ENCODE measurements at places on chromosomes 16 and 17.

GRCh38 chr16:8346294-8346693 lies 244.0 kb downstream of the TMEM114 start:
- peak; percentile 30 for DNase-seq

GRCh38 chr17:15273141-15273793 lies 8.1 kb upstream of the PMP22 start:
- no peak for DNase-seq

- peak; percentile 12 for DNase-seq
Observed at GRCh38 chr16:77723108-77723514, 797 bp downstream of the NUDT7 start.

- DNase-seq = no peak
Observed at GRCh38 chr16:23149993-23150364, 727 bp upstream of the USP31 start.

DNA sequence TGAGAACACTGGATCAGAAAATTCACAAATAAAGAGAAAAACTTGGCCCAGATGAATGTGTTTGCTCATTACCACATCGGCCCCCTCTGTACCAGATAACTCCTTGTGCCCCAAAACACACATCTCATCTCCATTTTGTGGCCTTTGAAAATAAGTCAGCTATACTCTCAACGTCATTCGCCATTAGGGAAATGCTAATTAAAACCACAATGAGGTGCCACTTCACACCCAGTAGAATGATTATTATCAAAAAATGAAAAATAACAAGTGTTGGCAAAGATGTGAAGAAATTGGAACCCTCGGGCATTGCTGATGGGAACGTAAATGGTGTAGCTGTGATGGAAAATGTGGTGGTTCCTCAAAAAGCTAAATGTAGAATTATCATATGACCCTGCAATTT lies 34.6 kb upstream of the AKTIP start:
- DNase-seq = no peak

DNA sequence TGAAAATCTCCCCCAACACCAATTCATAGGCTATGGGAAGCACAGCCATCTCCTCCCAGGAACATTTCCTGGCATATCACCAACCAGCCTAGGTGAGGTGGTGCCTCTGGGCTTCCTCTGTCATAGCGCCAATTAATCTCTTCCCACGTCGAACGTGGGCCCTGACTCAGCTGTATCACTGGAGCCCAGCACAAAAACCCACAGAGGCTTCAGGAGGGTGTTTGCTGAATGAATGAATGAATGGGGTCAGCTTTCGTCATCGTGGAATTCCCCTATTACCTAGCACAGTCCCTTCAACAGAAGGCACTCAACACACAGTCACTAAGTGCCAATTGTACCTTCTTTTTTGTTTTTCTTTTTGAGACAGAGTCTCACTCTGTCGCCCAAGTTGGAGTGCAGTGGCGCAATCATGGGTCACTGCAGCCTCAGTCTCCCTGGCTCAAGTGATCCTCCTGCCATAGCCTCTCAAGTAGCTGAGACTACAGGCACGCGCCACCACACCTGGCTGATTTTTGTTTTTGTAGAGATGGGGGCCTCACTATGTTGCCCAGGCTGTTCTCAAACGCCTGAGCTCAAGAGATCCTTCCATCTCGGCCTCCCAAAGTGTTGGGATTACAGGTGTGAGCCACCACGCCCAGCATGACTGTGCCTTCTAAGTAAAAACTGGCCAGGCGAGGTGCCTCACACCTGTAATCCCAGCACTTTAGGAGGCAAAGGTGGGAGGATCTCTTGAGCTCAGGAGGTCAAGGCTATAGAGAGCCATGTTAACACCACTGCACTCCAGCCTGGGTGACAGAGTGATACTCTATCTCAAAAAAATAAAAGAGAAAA lies 4.1 kb downstream of the ZNF688 start:
- no peak for DNase-seq

GRCh38 chr16:709566-710499 lies 4.2 kb upstream of the FBXL16 start:
- no peak for DNase-seq

GRCh38 chr16:78407191-78407590 lies 307.7 kb downstream of the WWOX start:
- no peak for DNase-seq

DNA sequence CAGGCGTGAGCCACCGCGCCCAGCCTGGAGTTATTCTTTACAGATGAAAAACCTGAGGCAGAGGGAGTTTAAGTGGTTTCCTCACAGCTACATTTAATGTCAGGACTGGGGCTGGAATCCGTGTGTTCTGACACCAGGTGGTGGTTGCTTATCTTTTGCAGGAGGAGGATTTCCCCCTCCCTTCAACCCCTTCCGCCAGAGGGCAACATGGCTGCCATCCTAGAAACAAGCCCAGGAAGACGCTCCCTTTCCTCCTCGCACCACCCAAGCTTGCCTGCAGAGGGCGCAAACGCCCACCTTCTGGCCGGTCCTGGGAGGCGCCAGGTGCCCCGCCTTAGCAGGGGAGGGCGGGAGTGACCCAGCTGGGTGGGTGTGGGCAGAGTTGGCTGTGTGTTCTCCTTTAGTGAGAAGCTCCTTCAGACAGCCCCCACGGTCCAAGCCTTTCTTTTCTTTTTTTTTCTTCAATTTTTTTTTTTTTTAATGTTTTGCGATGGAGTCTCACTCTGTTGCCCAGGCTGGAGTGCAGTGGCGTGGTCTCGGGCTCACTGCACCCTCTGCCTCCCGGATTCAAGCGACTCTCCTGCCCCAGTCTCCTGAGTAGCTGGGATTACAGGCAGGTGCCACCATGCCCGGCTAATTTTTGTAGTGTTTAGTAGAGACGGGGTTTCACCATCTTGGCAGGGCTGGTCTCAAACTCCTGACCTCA lies 9.9 kb upstream of the RAP1GAP2 start:
- peak; percentile 59 for DNase-seq

GRCh38 chr17:17134051-17134956 lies 71.8 kb downstream of the PLD6 start:
- DNase-seq = no peak

DNA sequence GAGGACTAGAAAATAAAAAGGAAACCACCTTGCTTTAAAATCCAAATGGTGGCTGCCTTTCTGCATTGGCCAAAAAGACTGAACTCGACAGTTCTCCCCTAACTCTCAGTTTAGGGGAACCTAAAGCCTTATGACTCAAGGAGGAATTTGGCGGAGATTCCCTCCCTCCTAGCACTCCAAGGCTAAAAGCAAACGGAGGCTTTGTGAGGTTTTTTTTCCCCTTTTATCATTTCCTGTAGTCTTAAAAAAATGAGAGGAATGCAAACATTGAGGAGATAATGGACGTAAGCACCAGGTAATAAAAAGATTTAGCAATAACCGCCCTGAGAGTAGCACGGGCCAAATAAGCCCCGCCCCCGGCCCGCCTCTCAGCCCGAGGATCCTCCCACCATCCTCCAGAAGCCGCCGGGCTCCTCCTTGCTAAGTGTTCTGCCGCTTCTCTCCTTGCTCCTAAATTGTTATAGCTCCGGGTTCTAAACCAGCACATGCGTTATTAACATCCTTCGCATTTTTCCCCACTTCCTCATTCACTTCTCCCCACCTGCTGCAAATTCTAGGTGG lies 5.8 kb upstream of the KIFC3 start:
- peak; percentile 57 for DNase-seq

DNA sequence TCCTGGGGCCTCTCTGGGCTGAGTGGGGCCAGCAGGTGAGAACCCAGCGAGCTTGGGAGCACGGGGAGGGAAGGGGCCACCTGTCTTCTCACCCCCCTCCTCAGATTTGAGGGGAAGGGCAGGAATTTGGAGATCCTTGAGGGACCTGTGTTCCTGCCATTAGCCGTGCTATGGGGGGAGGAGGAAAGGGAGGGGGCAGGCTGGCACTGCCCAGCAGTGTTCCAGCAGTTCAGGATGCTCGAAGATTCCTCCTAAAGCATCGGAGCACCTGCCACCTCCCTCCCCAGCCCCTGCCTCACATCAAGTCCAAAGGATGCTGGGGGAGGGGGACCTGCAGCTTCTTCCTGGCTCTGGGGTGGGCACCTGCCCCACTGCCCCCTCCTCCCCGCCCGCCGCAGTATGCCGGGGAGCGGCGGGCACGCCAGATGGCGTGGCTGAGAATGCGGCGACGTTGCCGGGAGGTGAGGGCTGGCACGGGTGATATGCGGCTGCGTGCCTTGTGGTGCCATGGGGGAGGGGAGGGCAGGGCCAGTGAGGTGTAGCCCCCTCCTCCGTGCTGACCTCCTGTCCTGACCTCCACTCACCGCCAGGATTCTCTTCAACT lies 4.7 kb upstream of the NEUROD2 start:
- DNase-seq = no peak

- DNase-seq = no peak
Observed at GRCh38 chr17:80254396-80255251, 6.0 kb upstream of the RNF213 start.

DNA sequence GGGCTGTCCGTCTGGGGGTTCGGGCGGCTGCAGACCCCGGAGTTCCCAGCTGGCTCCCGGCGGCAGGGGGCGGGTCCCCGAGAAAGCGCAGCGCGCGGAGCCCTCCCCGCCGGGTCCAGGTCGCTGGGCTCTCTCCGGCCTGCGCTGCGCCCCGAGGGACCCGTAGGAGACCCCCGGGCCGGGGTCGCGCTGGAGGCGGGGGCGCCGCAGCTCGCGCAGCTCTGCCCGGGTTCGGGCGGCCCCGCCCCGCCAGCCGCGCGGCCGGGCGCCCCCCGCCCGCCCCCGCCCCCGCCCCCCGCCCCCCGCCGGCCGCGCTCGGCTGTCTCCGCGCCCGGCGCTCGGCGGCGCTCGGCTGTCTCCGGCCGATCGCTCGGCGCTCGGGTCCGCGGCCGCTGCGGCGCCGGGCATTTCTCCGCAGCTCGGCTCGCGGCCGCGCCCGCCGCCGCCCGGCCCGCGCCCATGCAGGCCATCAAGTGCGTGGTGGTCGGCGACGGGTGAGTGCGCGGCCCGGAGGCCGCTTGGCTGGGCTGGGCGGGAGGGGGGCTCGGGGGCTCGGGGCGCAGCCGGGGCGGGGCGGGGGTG lies at the start of gene RAC3:
RAC3 (plus strand) TSS at position 376 of the 582 bp plus-strand sequence; CDS start at position 460, 84 bp downstream.
- no peak for DNase-seq

DNA sequence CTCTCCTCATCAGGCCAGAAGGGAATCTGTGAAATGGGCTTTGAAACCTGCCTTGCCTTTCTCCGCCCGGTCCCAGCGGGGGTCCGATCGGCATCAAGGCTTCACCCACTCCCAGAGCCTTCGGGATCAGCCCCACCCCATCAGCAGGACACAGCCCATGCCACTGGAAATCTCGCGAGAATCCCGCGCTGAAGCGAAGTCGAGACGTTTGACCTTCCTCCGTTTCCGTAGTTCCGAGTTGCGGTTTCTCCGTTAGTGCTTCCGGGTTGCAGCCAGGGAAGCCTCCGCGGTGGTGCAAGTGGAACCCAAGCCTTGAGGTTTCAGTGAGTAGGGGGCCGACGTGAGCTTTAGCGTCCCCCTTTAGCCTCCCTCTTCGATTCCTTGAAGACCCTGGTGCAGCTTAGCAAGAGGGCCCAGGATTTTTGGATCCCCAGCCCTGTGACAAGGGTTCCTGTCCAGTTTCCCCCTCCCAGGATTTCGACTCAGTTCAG lies at the start of gene COASY:
COASY (plus strand) TSS at position 252 of the 491 bp plus-strand sequence. CDS start 475 bp downstream, outside the sequence.
- peak; percentile 98 for DNase-seq

DNA sequence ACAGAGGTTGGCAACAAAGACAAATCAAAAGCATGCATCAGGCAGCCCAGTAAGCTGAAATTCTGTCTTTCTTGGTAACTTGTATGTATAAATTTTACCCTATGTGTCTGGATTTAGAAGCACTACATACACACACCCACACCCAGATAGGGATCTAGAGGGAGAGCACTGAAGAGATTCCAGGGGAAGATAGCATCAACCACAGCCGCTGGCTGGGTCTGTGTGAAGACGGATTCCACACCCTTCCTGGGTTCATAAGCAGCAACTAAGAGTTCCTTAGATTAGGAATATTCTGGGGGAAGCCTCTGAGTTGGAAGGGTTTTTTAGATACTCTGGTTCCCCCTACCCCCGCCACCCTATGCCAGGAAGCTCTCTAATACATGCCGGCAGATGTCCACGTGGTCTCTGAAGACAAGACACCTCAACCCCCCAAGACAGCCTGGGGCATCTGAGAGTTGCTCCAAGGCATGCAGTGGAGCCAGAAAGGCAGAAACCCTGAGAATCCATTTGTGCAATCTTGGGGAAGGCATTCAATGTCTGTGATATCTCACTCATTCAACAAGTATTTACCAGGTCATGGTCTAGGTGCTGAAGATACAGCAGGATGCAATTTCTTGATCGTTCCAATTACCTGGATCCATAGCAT lies 86.4 kb downstream of the NOG start:
- DNase-seq = no peak

GRCh38 chr16:71761097-71761496 lies 36.6 kb upstream of the PHLPP2 start:
- DNase-seq = no peak

- no peak for DNase-seq
Observed at GRCh38 chr17:53630638-53631037, 192.1 kb upstream of the KIF2B start.

GRCh38 chr17:48564188-48565021 lies 13.7 kb downstream of the HOXB4 start:
- DNase-seq = no peak

DNA sequence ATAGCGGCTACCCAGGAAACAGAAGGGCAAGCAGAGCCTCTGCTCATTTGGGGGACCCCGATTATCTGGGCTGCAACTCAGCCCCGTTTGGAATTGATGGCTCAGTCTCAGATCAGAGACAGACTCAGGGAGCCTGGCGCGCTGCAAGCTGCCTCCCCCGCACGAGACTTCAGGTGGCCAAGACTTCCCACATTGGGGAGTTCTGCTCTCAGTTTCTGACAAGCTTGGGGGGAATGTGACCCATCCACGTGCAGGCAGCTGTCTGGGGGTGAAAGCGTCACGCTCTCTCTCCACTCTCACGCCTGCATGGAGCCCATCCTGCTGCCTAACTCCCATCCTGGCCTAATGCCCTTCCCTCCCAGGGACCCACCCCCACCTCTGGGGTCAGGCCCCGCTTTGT lies 157.6 kb upstream of the GSE1 start:
- DNase-seq = no peak

DNA sequence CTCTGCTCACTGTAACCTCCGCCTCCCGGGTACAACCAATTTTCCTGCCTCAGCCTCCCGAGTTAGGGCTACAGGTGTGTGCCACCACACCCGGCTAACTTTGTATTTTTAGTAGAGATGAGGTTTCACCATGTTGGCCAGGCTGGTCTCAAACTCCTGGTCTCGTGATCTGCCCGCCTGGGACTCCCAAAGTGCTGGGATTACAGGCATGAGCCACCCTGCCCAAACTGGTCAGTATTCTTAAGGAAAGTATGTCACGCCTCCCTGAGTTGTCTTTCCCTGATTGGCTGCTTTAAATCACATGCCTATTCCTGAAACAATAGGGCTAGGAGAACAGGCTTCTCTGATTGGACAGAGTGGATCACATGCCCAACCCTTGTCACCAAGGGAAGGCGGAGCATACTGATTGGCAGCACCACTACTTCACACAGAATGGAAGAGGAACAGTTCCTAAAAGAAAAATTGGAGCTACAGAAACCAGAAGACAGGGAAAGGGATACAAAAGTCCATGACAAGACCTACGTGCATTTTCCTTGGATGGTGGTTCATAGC lies 17.6 kb upstream of the CYB5B start:
- DNase-seq = no peak
